ENCODE measurements at places on chromosomes 11 and 22. TPM values are rescaled to one million over a fixed set of nuclear protein-coding genes. Genes with fewer than 3 reads are reported as not detected.

Gene TPBGL
- total RNA-seq = 2.3 TPM

Gene CCDC188
- 0.54 TPM for total RNA-seq

Gene KIF18A
- 2.6 TPM for total RNA-seq

Gene DSCAML1
- total RNA-seq = 0.07 TPM

Gene MAPK11
- 131 TPM for total RNA-seq

Gene AGBL2
- total RNA-seq = 1.7 TPM

Gene GPHA2
- not detected for total RNA-seq

Gene RAB38
- 0.76 TPM for total RNA-seq

Gene SERPIND1
- not detected for total RNA-seq

Gene MPZL2
- total RNA-seq = not detected

Gene GAS2L1
- 10.3 TPM for total RNA-seq

Gene TTLL1
- 22.0 TPM for total RNA-seq

Gene PKDREJ
- not detected for total RNA-seq

Gene USP2
- total RNA-seq = 2.6 TPM

Gene OSM
- total RNA-seq = not detected

Gene MMP13
- not detected for total RNA-seq

Gene RHBDD3
- total RNA-seq = 50.4 TPM

Gene GCAT
- total RNA-seq = 11.9 TPM

Gene DEPDC7
- total RNA-seq = 28.7 TPM

Gene NCAM1
- 819 TPM for total RNA-seq

Gene RELT
- 9.2 TPM for total RNA-seq

Gene TUB
- 2.8 TPM for total RNA-seq

Gene GRAP2
- total RNA-seq = not detected

Gene PGA3
- total RNA-seq = not detected

Gene BRSK2
- total RNA-seq = 207 TPM

Gene IGLL5
- not detected for total RNA-seq

Gene ADORA2A
- 15.9 TPM for total RNA-seq

Gene RAB1B
- total RNA-seq = 85.4 TPM

Gene APOC3
- total RNA-seq = not detected

Gene DMC1
- 4.2 TPM for total RNA-seq

Gene TMEM191C
- 11.5 TPM for total RNA-seq

Gene GRIA4
- total RNA-seq = 13.6 TPM

Gene EIF3D
- 143 TPM for total RNA-seq

Gene SMARCB1
- total RNA-seq = 227 TPM

Data from glutamatergic neuron (in vitro differentiated cells).